ENCODE measurements at places on chromosomes 1 and 21.

- DNase-seq, result no peak
Measured at GRCh38 chr1:19345391-19345790, 33.3 kb downstream of the SLC66A1 start.

- no peak for DNase-seq
Measured at GRCh38 chr1:180781718-180782117, 131.0 kb upstream of the KIAA1614 start.

DNA sequence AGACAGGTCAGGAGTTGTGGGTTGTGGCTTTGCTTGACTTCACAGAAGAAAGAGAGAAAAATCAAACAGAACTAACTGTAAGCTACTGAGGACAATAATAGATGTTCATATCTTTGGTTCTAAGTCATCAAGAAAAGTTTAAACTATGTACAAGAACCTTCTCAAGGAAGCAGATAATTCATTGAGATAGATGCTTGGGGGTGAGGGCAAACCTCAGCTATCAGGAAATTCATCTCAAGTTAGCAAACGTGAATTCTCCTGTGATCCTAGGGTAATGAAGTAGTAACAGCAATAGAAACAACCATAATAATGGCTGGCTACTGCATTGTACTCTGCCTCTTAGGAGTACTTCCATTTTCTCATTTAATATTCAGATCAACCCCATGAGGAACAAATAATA is 506.2 kb downstream of the PLPP3 start:
- DNase-seq, result no peak

GRCh38 chr1:114322734-114323133 is 169.1 kb upstream of the SYT6 start:
- peak; percentile 22 for DNase-seq

All from cardiac fibroblast (primary cell).